ENCODE measurements at places on chromosomes 2 and 18.

DNA sequence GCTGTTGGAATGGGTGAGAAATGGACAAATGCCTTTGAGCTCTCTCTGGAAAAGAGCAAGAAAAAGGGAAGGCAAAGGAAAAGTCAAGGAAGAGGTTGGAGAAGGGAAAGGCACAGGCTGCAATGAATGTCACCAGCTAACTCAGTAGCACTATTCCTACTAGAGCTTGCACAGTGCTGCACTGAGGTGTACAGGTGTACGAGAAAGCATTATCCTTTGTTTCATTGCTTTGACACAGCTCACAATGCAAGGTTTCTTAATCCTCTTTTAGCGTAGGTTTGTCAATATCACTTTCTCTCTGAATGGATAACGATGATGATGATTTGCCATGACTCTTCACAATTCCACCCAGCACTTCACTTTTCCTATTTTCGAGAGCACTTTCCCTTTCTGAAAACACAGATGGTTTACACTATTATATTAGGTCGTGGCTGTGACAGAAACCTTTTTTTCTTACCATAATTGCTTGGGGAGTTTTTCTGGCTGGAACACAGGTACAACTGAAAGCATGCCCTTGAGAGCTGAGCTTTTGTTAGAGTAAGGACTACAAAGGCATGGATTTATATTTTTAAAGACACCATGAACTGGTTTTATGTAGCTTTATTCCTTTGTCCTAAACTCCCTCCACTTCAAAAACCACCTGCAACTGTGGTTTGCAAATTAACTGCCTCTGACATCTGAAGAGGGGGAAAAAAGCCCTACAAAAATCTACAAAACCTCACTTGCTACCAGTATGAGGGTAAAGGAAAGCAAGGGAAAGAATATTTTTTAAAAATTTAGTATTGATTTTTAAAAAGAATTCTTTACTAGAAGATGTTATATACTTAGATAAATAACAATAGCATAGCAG is 265.5 kb downstream of the TGIF1 start:
- no peak for DNase-seq

GRCh38 chr2:21668078-21668710 is 544.4 kb downstream of the TDRD15 start:
- no peak for DNase-seq

GRCh38 chr2:9258953-9259399 is 52.4 kb downstream of the ASAP2 start:
- no peak for DNase-seq

DNA sequence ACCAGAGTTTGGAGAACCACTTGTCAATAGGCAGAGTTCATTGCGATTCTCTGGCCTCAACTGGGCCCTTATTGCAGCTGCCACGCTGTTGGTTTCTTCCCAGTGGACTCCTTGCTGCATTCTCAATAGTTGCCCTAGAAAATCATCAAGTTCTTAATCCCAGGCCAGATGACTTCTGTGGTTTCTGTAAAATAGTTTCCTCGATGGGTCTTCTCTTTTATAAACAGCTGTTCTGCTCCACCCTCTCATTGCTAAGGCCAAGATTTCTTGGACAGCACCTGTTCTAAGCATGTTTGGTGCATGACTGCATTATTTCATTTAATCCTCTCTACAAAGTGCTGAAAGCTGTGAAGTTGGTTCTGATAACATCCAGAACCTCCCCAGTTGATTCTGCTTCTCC is 131.0 kb downstream of the BCL2L11 start:
- DNase-seq, result no peak

- no peak for DNase-seq
Measured at GRCh38 chr18:8823530-8823929, 118.2 kb downstream of the MTCL1 start.

DNA sequence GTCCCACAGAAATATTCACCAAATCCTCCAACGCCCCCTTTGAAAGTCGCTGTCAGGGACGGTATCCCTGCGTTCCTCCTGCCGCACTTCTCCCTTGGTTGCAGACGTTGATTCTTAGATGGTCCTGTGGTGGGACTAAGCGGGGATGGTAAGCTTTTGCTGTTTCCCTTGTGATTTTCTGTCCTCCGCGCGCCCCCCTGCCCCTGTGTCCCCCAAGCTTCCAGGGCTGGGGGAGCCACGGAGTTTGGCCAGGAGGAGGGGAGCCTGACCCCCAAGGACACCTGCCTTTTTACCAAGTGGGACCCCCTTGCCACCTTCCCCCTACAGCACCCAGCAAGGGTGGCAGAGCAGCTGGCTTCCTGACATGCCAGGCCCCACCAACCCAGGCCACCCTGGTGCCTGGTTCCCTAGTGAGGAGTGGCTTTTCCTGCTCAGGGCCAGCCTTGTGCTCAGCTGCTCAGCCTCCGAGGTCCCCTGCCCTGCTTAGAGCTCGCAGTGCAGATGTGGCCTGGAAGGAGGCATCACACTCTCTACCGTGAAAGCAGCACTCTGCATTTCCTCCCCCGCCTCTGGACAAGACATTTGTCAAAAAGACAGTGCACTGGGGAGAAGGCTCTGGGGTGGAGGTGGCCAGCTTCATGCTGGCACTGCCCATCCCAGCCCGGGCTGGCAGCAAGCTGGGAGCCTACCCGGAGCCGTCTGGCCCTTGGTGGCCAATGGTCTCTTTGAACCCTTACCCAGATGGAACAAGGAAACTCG is 49.4 kb downstream of the TWIST2 start:
- DNase-seq, result no peak

DNA sequence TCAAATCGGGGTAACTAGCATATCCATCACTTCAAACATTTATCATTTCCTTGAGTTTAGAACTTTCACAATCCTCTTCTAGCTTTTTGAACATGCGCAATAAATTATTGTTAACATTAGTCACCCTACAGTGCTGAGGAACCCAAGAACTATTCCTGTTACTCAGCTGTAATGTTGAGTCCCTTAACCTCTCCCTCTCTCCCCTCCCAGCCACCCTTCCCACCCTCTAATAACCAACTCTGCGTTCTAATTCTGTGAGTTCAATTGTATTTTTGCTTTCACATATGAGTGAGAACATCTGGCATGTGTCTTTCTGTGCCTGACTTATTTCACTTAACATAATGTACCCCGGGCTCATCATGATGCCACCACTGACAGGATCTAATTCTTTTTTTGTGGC is 78.6 kb upstream of the RANBP2 start:
- no peak for DNase-seq

DNA sequence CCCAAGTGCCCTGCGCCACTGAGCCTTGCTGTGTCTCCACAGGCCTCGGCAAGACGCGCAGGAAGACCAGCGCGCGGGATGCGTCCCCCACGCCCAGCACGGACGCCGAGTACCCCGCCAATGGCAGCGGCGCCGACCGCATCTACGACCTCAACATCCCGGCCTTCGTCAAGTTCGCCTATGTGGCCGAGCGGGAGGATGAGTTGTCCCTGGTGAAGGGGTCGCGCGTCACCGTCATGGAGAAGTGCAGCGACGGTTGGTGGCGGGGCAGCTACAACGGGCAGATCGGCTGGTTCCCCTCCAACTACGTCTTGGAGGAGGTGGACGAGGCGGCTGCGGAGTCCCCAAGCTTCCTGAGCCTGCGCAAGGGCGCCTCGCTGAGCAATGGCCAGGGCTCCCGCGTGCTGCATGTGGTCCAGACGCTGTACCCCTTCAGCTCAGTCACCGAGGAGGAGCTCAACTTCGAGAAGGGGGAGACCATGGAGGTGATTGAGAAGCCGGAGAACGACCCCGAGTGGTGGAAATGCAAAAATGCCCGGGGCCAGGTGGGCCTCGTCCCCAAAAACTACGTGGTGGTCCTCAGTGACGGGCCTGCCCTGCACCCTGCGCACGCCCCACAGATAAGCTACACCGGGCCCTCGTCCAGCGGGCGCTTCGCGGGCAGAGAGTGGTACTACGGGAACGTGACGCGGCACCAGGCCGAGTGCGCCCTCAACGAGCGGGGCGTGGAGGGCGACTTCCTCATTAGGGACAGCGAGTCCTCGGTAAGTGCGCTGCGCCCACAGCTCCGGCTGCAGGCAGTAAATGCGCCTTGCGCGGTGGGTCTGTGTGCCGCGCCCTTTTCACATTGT is 136.8 kb downstream of the NCK2 start:
- DNase-seq, result no peak

- no peak for DNase-seq
Measured at GRCh38 chr2:175627405-175627804, 374.7 kb downstream of the LNPK start.

- DNase-seq, result no peak
Measured at GRCh38 chr2:223612501-223612900, 10.3 kb upstream of the SCG2 start.

GRCh38 chr2:188576651-188577050 is 285.0 kb downstream of the GULP1 start:
- DNase-seq, result no peak

DNA sequence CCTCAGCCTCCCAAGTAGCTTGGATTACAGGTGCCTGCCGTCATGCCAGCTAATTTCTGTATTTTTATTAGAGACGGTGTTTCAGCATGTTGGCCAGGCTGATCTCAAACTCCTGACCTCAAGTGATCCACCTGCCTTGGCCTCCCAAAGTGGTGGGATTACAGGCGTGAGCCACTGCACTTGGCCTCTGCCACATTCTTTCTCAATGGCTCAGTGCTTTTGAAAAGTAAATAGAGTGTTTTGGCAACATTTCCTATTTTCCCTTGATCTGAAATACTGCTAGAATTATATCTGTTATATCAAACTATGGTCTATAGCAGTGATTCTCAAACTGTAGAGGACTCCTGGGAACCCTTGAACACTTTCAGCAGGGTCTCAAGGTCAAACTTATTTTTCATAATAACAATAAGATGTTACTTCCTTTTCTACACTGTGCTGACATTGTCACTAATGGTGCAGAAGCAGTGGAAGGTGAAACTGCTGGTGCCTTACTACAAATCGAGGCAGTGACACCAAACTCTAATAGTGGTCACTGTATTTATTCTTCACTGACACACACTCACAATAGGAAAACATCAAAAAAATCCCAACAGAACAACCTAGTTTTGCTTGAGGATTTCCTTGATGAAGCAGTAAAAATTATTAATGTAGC is 10.6 kb downstream of the DAW1 start:
- no peak for DNase-seq

DNA sequence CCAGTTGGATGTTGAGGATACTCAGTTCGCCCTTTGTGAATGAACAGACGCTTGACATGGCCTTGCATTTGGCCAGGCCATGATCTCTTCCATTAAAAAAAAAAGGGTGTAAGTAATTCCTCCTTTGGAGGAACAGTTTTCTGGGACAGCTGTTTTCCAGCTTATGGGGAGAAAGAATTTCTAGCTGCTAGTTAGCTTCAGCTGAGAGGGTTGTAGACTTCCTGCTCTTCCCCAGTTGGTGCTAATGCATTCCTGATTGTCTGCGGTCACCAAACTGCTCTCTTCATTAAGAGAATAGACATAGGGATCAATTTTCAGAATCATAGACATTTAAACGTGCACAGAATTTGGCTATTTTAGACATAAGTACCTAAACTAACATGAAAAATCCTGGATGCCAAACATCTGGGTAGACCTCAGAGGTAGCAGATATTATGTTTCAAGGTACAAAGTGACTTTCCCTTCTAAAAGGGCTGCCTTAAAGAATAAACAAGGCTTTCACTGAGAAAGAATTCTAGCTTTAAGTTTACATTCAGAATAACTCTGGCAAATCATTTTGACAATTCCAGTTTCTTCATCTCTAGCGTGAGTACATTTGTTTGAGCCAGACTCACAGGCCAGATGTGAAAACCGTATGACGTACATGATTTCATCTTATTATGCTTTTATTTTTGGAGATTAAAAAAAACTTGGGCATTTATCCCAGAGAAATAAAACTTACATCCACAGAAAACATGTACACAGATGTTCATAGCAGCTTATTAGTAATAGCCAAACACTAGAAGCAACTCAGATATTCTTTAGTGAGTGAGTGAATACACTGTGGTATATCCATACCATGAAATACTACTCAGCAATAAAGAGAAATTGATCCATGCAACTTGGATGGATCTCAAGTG is 71.2 kb downstream of the MAIP1 start:
- DNase-seq, result no peak

- no peak for DNase-seq
Measured at GRCh38 chr18:55014095-55014494, 54.8 kb upstream of the CCDC68 start.

DNA sequence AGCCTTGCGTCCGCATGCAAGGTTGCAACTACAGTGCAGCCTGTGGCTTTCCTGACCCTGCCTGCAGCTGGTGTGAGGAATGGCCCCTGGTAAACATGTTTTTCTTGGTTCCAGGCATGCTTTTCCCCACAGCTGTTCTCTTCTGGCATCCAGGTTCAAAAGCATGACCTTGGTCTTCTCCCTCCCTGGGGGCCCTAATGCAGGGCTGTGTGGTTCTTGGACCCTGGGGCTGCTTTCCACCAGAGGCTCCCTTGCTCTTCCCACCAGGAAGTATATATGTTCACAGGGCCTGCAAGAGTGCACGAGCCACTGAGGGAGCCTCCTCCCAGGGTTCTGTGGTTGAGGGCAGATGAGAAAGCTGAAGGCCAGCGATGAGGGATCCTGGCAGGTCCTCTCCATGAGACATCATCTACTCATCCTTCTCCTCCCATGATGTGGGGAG is 125.9 kb downstream of the BCL2L11 start:
- no peak for DNase-seq

GRCh38 chr2:120701096-120701495 is 34.6 kb upstream of the GLI2 start:
- DNase-seq, result no peak

DNA sequence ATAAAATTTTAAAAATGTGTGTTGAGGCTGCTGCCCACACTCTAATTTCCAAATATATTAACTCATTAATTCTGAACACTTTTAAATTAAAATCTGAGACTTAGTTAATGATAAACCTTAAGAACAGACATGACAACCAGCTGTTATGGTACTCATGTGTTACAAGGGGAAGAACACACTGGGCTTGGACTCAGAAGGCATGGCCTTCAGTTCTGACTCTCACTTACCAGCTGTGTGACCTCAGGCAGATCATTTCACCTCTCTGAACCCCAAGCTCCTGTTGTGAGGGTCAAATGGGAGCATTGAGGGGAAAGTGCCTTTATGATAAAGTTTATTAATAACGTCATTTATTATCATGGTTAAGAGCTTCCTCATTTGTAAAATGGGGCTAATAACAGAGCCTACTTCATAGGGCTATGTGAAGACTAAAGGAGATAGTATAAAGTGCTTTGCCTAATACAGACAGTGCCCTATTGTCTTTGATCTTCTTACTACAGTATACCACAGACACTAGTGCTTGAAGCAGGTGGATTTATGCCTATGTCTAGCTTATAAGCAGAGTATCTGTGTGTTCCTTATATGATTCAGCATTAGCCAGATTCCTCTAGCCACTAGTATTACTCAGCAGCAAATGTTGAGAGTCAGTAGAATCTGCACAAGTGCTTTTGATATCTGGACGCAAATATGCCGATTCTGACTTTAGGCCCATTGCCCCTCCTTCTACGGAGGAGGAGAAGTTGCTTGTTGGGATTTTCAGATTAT is 99.6 kb downstream of the SGPP2 start:
- DNase-seq, result no peak

GRCh38 chr2:241616168-241617125 is 20.5 kb downstream of the THAP4 start:
- no peak for DNase-seq

- DNase-seq, result no peak
Measured at GRCh38 chr18:56835331-56835730, 184.2 kb downstream of the WDR7 start.

Measured in caudate nucleus (tissue), 63 donors.